CD8-positive, alpha-beta memory T cell (primary cell): ENCODE measurements at places on chromosomes 1 and 21. TPM values are rescaled to one million over a fixed set of nuclear protein-coding genes. Genes with fewer than 3 reads are reported as not detected.
A peak's percentile ranks its signal among the peaks of the same experiment; 100 is the strongest.

- peaks cover 22% of the 10 kb centered on the region for H3K36me3 ChIP-seq
- no peak overlapping the region for H3K4me3 ChIP-seq
- no peaks in the 10 kb centered on the region for H3K27me3 ChIP-seq
- no peak overlapping the region for H3K27ac ChIP-seq
Observed at GRCh38 chr1:41014871-41015270, 6.7 kb downstream of the SLFNL1 start.

PDPN gene
- 0.20 TPM for total RNA-seq

- H3K36me3 ChIP-seq, result no peaks in the 10 kb centered on the region
- no peak for DNase-seq
- no peak overlapping the region for H3K27ac ChIP-seq
Observed at GRCh38 chr1:67439277-67440029, 9.3 kb upstream of the SERBP1 start.

GRCh38 chr1:211305044-211305443 is 21.6 kb upstream of the TRAF5 start:
- peaks cover 9% of the 10 kb centered on the region for H3K36me3 ChIP-seq

PTPRU gene
- total RNA-seq, result 0.51 TPM

DNA sequence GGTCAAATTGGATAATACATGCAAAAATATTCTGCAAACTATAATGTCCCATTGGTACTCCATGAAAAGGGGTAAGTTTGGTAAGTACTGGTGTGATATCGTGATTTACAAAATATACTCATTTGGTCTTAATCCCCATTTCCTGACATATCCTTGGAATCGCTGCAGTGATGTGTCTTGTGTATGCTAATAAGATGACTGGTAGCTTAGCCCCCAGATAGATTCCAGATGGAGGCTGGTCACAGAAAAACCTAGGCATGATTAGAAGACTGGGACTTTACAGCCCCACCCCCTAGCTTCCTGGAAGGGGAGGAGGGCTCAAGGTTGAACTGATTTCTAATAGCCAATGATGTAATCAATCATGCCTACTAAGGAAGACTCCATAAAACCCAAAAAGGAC is 3.0 kb downstream of the VAMP4 start:
- H3K27me3 ChIP-seq, result no peaks in the 10 kb centered on the region
- peaks cover 40% of the 10 kb centered on the region for H3K4me1 ChIP-seq
- H3K27ac ChIP-seq, result no peak overlapping the region
- H3K36me3 ChIP-seq, result peaks cover 9% of the 10 kb centered on the region
- no peak for DNase-seq

DNAH14 gene
- total RNA-seq, result not detected

GRCh38 chr1:110281363-110282290 is 57.5 kb upstream of the RBM15 start:
- H3K36me3 ChIP-seq, result no peaks in the 10 kb centered on the region
- no peak overlapping the region for H3K4me3 ChIP-seq
- DNase-seq, result no peak
- no peaks in the 10 kb centered on the region for H3K27me3 ChIP-seq
- H3K27ac ChIP-seq, result no peak overlapping the region

UBE4B gene
- 40.6 TPM for total RNA-seq

GRCh38 chr1:233907151-233907550 is 2.7 kb downstream of the SLC35F3 start:
- no peak overlapping the region for H3K27ac ChIP-seq
- H3K4me3 ChIP-seq, result no peak overlapping the region
- no peak for DNase-seq
- H3K36me3 ChIP-seq, result no peaks in the 10 kb centered on the region
- peaks cover 4% of the 10 kb centered on the region for H3K27me3 ChIP-seq

- no peaks in the 10 kb centered on the region for H3K36me3 ChIP-seq
- DNase-seq, result no peak
Observed at GRCh38 chr1:50917138-50918137, 42.6 kb downstream of the FAF1 start.

PRR9 gene
- not detected for total RNA-seq

MROH7 gene
- not detected for total RNA-seq

NT5C1A gene
- not detected for total RNA-seq

DNA sequence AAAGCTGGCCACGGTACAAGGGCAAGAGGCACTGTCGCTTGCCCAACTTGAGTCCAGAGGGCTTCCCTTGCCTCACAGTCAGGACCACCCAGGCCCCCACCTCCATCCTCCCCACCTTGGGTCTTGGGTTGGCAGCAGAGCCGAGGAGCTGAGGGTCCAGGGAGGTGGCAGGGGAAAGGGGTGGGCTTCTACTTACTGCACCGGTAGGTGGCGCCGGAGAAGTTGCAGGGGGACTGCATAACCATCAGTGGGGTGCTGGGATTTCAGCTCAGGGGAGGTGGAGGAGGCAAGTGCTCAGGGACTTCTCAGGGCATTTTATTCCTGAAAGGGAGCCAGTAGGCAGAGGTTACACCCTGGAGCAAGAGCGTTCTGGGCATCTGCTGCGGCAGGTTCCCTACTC is 44.0 kb downstream of the TRIM62 start:
- no peak for DNase-seq
- H3K4me1 ChIP-seq, result no peaks in the 10 kb centered on the region
- no peak overlapping the region for H3K4me3 ChIP-seq
- no peaks in the 10 kb centered on the region for H3K36me3 ChIP-seq
- no peak overlapping the region for H3K27ac ChIP-seq

DNA sequence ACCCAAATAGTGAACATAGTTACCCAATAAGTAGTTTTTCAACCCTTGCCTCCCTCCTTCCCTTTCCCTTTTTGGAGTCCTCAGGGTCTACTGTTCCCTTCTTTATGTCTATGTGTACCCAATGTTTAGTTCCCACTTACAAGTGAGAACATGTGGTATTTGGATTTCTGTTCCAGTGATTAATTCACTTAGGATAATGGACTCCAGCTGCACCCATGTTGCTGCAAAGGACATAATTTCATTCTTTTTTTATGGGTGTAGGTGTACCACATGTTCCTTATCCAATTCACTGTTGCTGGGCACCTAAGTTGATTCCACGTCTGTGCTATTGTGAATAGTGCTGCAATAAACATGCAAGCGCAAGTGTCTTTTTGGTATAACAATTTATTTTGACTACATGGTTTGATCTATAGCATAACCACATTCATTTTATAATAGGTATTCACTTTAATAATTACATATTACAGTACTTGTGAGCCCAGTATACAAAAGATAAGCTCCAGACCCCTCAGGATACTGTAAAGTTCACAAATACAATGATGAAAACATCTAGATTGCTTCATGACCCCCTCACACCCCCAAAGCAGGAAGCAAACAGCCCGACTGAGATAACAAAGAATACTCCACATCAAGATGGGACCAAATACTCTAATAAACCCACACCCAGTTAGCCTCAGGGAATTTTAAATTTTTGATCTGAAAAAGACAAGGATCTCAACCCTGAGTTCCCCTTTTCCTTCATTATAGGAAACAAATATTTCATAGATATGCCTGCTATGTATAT is 45.3 kb downstream of the PUM1 start:
- no peak overlapping the region for H3K4me3 ChIP-seq
- no peak overlapping the region for H3K27ac ChIP-seq
- DNase-seq, result no peak
- H3K27me3 ChIP-seq, result no peaks in the 10 kb centered on the region
- H3K4me1 ChIP-seq, result peaks cover 39% of the 10 kb centered on the region

GRCh38 chr1:59814180-59814900 is 409 bp upstream of the HOOK1 start:
- DNase-seq, result peak; percentile 88
- peaks cover 18% of the 10 kb centered on the region for H3K4me1 ChIP-seq
- H3K27ac ChIP-seq, result no peak overlapping the region
- H3K4me3 ChIP-seq, result peak overlapping the region; percentile 67
- no peaks in the 10 kb centered on the region for H3K27me3 ChIP-seq

KMO gene
- total RNA-seq, result 0.60 TPM

DNA sequence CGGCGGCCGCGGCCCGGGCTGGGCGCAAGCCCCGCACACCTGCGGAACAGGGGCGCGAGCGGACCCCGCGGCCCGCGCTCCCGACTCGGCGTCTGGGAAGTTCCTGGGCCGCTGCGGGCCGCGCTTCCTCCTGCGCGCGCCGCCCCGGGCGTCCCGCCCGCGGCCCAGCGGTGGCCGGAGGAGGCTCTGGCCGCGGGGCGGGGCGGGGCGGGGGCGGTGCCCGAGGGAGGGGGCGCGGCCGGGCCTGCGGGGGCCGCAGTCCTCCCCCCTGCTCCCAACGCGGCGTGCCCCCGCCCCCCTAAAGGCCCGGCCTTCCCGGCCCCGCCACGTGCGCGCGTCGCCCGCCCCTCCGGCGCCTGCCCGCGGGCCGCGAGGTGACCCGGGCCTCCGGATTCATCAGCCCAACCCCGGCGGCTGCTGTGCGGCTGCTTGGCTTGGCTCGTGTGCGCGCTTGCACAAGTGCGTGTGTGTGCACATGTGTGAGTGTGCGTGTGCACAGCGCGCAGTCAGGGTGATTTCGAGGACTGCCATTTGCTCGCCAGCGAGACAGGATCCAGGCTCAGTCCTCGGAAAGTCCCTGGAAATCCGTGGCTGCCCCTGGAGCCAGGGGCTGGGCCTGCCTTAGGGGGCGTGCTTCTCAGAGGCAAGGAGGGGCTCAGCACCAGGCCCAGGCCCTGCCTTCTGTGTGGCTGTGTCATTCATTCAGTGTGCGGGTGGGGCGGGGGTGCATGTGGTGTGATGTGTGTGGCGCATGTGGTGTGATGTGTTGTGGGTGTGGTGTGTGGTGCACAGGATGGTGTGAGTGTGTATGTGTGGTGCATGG is at the start of gene C2CD2:
TSS of gene C2CD2 (minus strand) at position 188 of the 823 bp plus-strand sequence. CDS start 370 bp downstream, outside the sequence.
- peaks cover 7% of the 10 kb centered on the region for H3K27me3 ChIP-seq
- H3K4me3 ChIP-seq, result peak within 1 kb of the TSS; percentile 41
- H3K36me3 ChIP-seq, result no peaks in the 10 kb centered on the region
- no peak for DNase-seq
- H3K27ac ChIP-seq, result peak within 1 kb of the TSS; percentile 6

GRCh38 chr21:37658817-37659458 is 257.3 kb downstream of the KCNJ6 start:
- no peaks in the 10 kb centered on the region for H3K4me1 ChIP-seq
- no peaks in the 10 kb centered on the region for H3K27me3 ChIP-seq
- H3K36me3 ChIP-seq, result no peaks in the 10 kb centered on the region
- no peak for DNase-seq
- no peak overlapping the region for H3K27ac ChIP-seq
- H3K4me3 ChIP-seq, result no peak overlapping the region

UTS2 gene
- total RNA-seq, result not detected

DNA sequence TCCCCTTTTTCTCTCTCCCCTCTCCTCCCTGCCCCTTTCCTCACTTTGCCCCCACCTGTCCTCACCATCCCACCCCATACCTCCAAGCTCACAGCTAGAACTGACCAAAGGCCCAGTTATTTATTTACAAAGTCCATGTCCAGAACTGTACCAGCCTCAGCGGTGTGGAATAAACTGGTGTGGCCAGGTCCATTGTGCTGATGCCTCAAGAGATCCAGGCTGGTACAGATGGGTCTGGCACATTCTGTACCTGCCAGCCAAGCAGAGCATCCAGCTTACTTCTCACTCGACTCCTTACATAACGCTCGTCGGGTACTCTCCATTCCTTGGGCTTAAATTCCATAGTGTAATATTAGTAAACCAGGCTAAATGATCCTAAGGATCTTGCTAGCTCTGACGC is 11.8 kb downstream of the PDZK1IP1 start:
- H3K36me3 ChIP-seq, result no peaks in the 10 kb centered on the region
- peaks cover 6% of the 10 kb centered on the region for H3K4me1 ChIP-seq
- no peak for DNase-seq
- no peak overlapping the region for H3K27ac ChIP-seq

- H3K36me3 ChIP-seq, result no peaks in the 10 kb centered on the region
- peaks cover 41% of the 10 kb centered on the region for H3K4me1 ChIP-seq
- DNase-seq, result no peak
- H3K27ac ChIP-seq, result no peak overlapping the region
- peaks cover 13% of the 10 kb centered on the region for H3K27me3 ChIP-seq
- no peak overlapping the region for H3K4me3 ChIP-seq
Observed at GRCh38 chr21:33386222-33386784, 16.9 kb upstream of the IFNGR2 start.

FAM177B gene
- total RNA-seq, result not detected
